Esophagus squamous epithelium (tissue), 5 donors: ENCODE measurements at places on chromosomes 7 and 10.
A peak's percentile ranks its signal among the peaks of the same experiment; 100 is the strongest.

DNA sequence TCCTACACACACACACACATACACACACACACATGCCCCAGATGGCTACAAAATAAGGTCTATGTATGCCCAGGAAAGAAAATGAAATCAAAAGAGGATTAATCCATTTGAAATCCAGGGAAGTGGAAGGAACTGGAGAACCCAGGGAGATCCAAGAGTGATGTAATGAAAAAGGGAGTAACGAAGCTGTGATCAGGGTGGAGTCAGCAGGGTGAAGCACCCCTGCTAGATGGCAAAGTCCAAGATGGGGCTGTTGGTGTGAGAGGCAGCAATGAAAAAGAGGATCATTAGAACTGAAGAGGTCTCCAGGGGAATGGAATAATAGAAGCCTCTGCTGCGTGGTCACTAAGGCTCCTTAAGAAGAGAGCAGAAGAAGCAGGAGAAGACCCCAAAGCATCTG, 43.6 kb upstream of the IL6 start:
- H3K36me3 ChIP-seq: no peaks in the 10 kb centered on the region
- DNase-seq: no peak
- no peak overlapping the region for H3K27ac ChIP-seq
- H3K27me3 ChIP-seq: no peaks in the 10 kb centered on the region
- H3K4me3 ChIP-seq: no peak overlapping the region

GRCh38 chr10:132223156-132223590, 36.4 kb downstream of the DPYSL4 start:
- DNase-seq: no peak
- no peaks in the 10 kb centered on the region for H3K36me3 ChIP-seq
- peaks cover 8% of the 10 kb centered on the region for H3K4me1 ChIP-seq

DNA sequence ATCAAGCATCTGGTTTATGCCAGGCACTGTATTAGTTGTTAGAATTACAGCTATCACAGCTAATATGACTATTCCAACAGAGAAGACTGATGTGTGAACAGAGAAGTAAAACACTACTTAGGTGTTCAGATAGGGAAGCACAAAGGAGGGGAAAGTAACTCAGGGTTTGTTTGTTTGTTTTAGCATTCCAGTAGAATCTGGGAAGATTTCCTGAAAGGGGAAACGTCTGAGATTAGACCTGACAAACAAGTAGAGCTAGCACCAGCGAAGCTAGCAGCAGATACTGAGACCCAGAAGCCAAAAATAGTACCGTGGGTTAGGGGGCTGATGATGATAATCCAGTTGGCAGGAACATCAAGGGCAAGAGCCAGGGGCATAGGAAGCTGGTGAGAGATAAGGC, 28.8 kb upstream of the KLHL7 start:
- H3K36me3 ChIP-seq: no peaks in the 10 kb centered on the region
- no peak for DNase-seq
- no peaks in the 10 kb centered on the region for H3K27me3 ChIP-seq
- no peak overlapping the region for H3K27ac ChIP-seq

GRCh38 chr7:148563583-148564274, 26.8 kb upstream of the C7orf33 start:
- H3K27ac ChIP-seq: peak overlapping the region; percentile 65
- DNase-seq: no peak
- no peaks in the 10 kb centered on the region for H3K27me3 ChIP-seq
- no peak overlapping the region for H3K4me3 ChIP-seq
- H3K36me3 ChIP-seq: no peaks in the 10 kb centered on the region

GRCh38 chr7:138887085-138887710, 89.2 kb upstream of the ATP6V0A4 start:
- DNase-seq: no peak
- H3K27me3 ChIP-seq: no peaks in the 10 kb centered on the region
- H3K27ac ChIP-seq: no peak overlapping the region
- no peaks in the 10 kb centered on the region for H3K36me3 ChIP-seq

DNA sequence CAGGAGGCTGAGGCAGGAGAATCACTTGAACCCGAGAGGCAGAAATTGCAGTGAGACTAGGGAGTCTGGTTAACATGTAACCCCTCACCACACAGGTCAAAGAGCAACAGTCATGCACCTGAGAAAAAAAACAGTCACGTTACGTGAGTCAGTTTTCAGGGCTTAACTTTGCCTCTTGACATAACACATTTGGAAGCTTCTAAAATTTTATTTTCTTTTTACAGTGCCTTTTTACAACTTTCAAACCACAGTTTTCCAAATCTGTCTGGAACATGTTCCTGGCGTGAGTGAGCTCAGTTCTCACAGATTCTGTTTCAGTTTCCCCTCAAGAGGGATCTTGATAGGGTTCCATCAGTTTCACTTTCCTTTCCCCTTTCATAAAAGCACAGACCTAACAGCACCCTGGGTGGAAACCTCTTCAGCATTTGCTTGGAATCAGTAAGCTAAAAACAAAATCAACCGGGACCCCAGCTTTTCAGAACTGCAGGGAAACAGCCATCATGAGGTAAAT, 4.4 kb downstream of the IFIT3 start:
- H3K27me3 ChIP-seq: no peaks in the 10 kb centered on the region
- H3K27ac ChIP-seq: peak overlapping the region; percentile 73
- peaks cover 82% of the 10 kb centered on the region for H3K4me1 ChIP-seq
- no peaks in the 10 kb centered on the region for H3K36me3 ChIP-seq
- H3K4me3 ChIP-seq: peak overlapping the region; percentile 11

DNA sequence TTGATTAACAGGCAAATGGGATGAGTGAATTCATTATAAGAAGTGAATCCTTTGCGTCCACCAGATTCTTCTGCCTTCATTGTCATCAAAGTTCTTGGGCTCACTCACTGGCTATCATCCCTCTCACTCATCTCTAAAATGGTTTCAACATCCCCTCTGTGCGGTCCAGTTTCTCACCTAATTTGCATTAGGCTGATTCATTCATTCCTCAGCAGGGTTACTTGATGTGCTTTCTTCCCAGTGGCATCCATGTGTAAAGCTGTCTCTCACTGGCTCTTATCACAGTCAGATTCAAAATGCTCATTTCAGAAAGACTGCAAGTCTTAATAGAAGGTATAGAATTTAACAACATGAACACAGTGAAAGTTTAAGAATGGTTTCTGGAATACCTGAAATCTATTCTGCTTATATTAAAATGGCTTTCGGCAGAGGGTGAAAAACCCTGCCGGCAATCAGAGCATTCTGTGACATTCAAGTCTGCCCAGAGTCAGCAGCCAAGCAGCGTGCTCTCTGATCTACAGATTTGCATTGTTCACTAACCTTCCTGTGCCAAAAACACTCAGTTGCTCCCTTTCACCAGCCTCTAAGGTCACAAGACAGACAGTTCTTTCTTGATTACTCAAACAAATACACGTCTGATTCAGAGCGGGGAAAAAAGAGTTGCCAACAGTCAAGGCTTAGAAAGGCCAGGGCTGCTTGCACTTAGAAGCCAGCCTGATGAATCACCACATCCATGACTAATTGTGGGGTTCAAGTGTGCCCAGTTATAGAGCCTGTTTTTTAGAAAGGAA, 106.7 kb downstream of the TES start:
- peak overlapping the region; percentile 86 for H3K27ac ChIP-seq
- DNase-seq: no peak
- H3K27me3 ChIP-seq: no peaks in the 10 kb centered on the region
- no peaks in the 10 kb centered on the region for H3K36me3 ChIP-seq

DNA sequence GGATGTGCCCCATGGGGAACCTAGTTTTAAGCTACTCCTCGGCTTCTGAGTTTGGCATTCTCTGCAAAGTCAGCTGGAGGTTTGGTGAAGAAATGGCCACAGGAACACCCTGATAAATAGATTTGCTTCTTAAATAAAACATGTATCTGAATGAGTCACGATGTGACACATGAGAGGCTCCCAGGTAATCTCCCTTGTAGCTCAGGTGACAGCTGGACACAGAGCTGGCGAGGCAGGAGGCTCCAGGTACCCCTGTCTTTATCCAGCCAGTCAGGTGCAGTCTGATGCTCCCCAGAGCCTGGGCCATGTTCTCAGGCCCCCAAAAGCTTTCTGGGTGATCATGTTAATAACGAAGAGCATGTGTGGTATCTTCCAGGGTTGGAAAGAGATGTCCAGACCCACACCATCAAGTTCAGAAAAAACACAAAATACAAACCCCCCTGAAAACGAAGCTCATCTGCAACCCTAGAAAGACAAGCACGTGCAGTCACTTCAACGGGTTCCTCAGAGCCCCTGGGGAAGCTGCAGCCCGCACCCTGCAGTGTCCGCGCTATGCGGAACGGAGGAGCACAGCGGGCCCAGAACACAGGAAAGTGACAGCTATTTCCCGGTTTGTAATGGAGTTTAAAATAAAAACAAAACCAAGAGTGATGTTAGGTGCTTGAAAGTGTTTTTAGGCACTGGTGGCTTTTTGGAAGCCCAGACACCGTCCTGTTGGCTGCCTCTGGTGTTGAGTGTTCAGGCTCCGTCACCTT, 69.4 kb downstream of the ZRANB1 start:
- H3K36me3 ChIP-seq: peaks cover 40% of the 10 kb centered on the region
- no peak for DNase-seq
- H3K4me1 ChIP-seq: peaks cover 15% of the 10 kb centered on the region
- H3K27ac ChIP-seq: peak overlapping the region; percentile 71

DNA sequence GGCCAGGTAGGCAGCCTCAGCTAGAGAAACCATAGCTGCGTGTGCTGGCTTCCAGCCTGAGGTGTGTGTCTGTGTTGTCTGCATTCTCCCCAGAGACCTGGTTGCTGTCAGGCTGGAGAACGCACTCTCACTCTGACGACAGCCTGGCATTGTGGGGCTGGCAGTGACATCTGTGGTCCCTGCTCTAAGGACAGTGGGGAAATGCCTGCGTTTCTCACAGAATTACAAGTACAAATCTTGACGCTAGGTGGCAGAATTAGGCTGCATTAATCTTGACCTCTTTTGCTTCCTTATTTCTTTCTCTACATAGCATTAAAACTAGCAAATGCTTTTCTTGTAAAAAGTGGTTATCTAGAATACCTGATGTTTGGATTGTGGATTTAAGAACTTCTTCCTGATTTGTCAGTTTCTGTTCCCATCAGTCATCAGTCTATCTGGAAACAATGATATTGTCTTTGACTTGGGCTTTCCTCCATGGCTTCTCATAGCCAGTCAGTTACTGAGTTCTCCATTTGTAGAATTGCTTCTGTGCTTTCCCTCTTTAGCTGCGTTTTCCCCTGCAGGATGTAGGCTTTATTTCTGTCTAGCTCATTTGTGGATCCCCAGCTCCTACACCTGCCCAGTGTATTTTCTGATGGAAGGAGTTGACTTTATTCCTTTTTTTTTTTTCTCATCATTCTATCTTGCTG, 86.0 kb downstream of the FANK1 start:
- no peak for DNase-seq
- H3K27me3 ChIP-seq: no peaks in the 10 kb centered on the region
- no peaks in the 10 kb centered on the region for H3K4me1 ChIP-seq
- H3K4me3 ChIP-seq: no peak overlapping the region
- no peak overlapping the region for H3K27ac ChIP-seq

DNA sequence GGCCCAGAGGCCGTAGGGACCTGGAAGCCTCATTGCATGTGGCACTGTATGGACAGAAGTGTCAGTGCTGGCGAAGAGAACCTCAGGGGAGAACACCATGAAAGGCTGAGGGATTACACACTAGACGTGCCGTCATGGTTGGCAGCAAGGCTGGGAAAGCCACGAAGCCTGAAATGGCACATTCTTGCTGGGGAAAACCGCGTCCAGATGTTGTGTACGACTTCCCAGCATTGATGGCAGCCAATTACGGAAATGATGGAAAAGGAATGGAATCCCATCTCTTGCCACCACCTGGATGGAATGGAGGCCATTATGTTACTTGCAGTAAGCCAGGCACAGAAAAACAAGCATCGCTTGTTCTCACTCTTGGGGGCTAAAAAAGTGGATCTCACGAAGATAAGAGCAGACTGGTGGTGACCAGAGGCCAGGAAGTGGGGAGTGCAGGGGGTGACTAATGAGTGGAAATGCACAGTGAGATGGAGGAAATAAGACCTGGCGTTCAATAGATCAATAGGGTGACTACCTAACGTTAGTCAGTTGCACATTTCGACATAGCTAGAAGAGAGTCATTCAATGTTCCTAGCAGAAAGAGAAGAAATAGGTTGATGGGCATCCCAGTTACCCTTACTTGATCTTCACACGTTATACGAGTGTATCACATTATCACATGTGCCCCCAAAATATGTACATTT, 14.6 kb upstream of the PWWP2B start:
- H3K27me3 ChIP-seq: no peaks in the 10 kb centered on the region
- peaks cover 16% of the 10 kb centered on the region for H3K4me1 ChIP-seq
- H3K4me3 ChIP-seq: no peak overlapping the region
- no peaks in the 10 kb centered on the region for H3K36me3 ChIP-seq
- H3K27ac ChIP-seq: no peak overlapping the region
- DNase-seq: no peak

DNA sequence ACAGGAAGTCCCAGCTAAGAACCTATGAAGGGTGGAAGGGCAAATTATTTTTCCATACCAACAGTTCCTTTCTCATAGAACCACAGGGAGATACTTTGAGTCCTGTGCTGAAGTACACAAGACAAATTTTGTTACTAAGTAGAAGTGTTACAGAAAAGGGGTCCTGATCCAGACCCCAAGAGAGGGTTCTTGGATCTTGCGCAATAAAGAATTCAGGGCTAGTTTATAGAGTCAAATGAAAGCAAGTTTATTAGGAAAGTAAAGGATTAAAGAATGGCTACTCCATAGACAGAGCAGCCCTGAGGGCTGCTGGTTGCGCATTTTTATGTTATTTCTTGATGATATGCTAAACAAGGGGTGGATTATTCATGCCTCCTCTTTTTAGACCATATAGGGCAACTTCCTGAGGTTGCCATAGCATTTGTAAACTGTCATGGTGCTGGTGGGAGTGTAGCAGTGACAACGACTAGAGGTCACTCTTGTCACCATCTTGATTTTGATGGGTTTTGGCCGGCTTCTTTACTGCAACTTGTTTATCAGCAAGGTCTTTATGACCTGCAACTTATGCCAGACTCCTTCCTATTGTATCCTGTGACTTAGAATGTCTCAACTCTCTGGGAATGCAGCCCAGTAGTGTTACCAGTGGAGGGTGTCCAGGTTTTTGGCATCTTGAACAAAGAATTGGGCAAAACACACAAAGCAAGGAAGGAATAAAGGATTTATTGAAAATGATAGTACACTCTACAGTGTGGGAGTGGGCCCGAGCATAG, 409.4 kb downstream of the SH2D4B start:
- H3K27me3 ChIP-seq: no peaks in the 10 kb centered on the region
- no peak overlapping the region for H3K4me3 ChIP-seq
- no peak for DNase-seq
- no peak overlapping the region for H3K27ac ChIP-seq

DNA sequence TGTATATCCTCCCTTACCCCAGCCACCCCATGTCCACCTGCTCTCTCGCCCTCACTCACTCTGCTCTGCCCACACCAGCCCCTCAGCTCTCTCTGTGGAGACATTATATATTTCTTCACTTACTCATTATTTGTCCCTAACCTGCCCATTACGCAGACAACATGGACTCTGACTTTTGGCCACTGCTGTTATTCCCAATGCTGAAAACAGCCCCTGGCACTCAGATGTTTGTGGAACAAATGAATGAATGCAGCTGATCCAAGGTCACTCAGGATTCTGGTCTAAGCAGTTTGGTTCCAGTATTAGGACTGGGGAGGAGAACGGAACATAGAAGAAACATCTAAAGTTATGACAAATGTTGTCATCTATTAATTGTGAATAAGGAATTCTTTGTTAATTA, 26.7 kb downstream of the GNA12 start:
- no peak overlapping the region for H3K27ac ChIP-seq
- H3K36me3 ChIP-seq: no peaks in the 10 kb centered on the region
